SK-MEL-5 (cell line): ENCODE measurements at places on chromosomes 7 and 10. TPM values are rescaled to one million over a fixed set of nuclear protein-coding genes. Genes with fewer than 3 reads are reported as not detected.

DNA sequence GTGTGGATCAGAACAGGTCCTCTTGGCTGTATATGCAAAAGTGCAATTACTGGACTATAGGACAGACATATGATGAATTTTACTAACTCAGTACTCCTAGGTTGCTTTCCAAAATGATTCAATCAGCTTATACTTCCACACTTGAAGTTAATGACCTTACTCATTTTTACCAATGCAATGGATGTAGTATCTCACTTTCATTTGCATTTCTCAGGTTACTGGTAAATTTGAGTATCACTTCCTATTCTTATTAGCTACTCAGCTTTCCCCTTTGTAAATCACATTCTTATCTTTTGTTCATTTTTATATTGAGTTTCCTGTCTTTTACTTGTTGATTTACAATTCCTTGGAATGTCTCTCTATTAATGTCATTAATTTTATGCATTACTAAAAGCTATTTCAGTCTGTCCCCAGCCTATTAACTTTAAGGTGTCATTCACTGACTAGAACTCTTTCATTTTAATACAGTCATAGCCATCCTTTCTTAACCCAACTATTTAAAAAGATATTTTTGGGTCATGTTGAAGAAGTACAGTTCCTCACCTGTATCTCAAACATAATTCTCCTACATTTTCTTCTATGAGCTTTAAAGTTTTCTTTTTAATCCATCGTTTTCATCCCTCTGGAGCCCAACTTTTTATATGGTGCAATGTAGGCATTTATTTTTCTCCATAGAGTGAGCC, 88.6 kb downstream of the VIM start:
- DNase-seq = no peak

Gene TMEM209
- 31.0 and 34.0 TPM in 2 replicates for total RNA-seq

Gene POM121L12
- total RNA-seq = not detected in 2 replicates

Gene SPDYE2
- total RNA-seq = not detected in 2 replicates

Gene FAM241B
- total RNA-seq = 0.75 and 1.2 TPM in 2 replicates

Gene GDF2
- not detected in 2 replicates for total RNA-seq
